ENCODE measurements at places on chromosomes 1 and 21.

DNA sequence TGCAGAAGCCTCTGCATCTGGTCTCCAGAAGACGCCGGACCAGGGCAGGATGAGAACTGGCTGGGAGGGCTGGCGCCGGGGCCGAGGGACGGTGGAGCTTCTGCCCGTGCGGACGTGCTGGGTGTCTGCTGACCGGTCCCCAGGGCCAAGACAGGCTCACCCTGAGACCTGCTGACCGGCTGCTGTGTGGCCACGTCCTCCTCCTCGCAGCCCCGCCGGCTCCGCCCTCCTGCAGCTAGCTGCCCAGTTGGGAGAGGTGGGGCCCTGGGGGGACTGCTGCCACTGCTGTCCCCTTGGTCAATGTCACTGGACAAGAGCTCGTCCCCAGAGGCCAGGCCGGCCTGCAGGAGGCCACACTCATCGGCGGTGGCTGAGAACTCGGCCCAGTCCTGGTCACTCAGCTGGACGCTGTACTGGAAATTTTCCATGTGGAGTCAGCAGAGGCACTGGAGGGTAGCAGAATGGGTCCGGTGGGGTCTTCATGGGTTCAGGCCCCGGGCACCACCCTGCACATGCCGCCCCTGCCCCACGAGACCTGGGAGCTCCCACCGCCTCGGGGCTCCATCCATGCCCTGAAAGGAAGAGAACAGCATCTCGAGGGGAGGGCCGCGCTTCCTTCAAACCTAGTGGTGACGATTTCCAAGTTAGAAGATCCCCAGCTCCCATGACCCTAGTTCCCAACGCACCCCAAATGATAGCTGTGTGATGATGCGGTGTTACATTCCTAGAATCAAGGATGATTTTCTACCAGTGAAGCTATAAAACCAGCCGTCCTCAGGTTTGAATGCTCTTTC lies 1.1 kb downstream of the PERM1 start:
- DNase-seq: no peak

- no peak for DNase-seq
Measured at GRCh38 chr1:63914706-63915105, 140.9 kb downstream of the ROR1 start.

- DNase-seq: no peak
Measured at GRCh38 chr1:3315399-3316339, 138.8 kb upstream of the ARHGEF16 start.

GRCh38 chr1:54362881-54363340 lies 43.3 kb downstream of the SSBP3 start:
- DNase-seq: no peak

GRCh38 chr21:17050646-17051045 lies 462.2 kb upstream of the CXADR start:
- no peak for DNase-seq

DNA sequence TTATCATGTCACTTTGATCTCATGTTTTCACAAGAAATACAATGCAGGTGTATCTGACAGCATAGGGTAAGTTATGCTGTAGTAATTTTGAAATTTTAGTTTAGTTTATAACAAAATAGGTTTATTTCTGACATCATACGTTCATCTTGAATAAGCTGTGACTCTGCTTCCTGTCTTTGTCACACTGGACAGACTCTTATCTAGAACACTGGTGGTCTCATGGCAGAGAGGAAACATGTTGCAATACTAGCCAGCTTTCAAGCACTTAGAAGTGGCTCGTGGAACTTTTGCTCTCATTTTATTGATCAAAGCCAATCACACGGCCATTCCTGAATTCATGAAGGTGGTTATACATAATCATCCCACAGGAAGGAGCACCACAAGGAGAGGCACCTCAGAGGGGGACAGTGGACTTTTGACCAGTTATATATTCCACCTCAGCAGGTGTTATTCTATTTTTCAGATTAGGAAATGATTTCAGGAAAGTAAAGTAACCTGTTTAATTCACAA lies 46.5 kb downstream of the CYP2J2 start:
- DNase-seq: no peak

DNA sequence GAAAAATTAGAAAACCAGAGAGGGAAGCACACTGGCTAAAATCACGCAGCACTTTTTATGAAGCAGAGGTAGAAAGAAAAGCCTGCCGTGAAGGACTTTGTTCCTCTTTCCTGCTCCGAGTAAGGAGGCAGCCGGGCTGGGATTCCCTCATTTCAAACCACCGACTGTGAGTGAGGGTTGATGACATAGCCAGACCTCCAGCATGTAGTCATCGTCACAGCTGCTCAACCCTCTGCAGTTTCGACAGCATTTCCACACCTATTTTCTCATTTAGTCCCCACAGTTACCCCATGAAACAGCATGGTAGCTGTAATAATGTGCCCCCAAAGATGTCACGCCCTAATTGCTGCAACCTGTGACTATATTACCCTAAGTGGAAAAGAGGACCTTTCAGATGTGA lies 35.3 kb downstream of the FCRL5 start:
- no peak for DNase-seq

- no peak for DNase-seq
Measured at GRCh38 chr21:28227881-28228635, 764.6 kb downstream of the LTN1 start.

DNA sequence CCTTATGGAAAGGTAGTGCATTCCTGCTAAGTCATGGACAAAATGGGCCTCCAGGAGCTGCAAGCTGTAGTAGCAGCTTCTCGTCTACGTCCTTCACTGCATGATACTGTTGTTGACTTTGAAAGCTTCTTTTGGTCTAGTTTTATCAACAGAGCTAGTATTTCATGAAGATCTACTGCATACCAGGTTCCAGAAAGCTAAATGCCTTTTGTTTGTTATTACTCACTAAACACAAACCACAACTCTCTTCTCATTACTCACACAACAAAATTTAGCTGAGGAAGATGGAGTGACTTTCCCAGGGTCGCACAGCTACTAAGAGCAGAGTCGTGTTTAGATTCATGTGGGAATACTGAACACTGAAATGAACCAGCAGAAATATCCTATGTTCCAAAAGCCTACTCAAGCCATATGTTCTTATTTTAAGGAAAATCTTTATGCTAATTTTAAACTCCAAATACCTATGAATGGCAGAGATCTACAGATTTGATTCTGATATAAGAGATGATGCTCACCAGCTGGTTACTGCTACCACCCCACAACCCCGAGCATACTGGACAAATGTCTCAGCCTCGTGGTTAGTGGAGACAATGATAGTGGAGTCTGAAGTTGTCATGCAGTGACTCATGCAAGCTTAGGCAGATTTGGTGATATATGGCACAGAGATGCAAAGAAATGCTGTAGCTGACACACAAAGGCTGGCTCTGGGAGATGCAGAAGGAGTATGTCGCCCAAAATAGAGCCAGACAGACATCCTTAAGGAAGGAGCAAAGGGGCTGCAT lies 20.6 kb downstream of the PGBD2 start:
- no peak for DNase-seq

- no peak for DNase-seq
Measured at GRCh38 chr1:111054656-111055055, 85.2 kb downstream of the DRAM2 start.

DNA sequence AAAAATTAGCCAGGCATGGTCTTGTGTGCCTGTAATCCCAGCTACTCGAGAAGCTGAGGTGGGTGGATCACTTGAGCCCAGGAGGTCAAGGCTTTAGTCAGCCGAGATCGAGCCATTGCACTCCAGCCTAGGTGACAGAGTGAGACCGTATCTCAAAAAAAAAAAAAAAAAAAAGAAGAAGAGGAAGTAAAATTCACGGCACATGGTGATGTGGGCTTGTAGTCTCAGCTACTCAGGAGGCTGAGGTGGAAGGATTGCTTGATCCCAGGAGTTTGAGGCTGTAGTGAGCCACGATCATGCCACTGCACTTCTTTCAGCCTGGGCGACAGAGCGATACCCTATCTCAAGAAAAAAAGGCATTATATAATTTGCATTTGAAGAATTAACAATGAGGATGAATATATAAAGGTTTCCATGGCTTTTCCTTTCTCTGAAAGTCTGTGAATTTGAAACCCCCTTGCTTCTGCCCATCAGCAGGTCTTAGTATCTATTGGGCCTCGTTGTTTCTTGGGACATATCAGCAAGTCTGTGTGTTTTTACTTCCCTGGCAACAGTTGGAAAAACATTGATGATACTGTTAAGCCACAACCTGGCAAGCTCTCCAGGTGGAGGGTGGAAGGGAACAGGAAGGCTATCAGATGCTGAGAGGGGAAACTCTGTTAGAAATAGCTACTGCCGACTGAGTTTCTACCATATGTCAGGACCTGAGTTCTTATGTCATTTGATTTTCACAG lies 4.6 kb upstream of the PLA2G2D start:
- DNase-seq: no peak

- no peak for DNase-seq
Measured at GRCh38 chr1:31503570-31503969, 72.7 kb upstream of the TINAGL1 start.

- no peak for DNase-seq
Measured at GRCh38 chr1:7643530-7643929, 127.6 kb upstream of the VAMP3 start.

Measured in NCI-H1105 treated with DMSO at 0.1 percent for 48 hours (cell line).